K562 (cell line): ENCODE measurements at places on chromosomes 16 and 17.

- peak; percentile 38 for DNase-seq
These were observed 2.7 kb upstream of the ABCA3 start for GRCh38 chr16:2343211-2343610.

DNA sequence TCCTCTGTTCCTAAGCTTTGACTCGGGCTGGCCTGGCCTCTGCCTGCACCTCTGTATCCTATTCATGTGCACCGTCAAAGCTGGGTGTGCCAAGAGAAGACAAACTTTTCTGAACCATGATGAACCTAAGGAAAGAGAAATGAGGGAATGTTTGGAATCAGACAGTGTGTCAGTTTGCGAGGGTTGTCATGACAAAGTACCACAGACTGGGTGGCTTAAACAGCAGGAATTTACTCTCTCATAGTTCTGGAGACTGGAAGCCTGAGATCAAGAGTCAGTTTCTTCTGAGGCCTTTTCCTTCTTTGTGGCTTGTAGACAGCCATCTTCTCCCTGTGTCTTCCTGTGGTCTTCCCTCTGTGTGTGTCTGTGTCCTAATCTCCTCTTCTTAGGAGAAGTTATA, 129.0 kb downstream of the KATNIP start:
- DNase-seq = no peak

DNA sequence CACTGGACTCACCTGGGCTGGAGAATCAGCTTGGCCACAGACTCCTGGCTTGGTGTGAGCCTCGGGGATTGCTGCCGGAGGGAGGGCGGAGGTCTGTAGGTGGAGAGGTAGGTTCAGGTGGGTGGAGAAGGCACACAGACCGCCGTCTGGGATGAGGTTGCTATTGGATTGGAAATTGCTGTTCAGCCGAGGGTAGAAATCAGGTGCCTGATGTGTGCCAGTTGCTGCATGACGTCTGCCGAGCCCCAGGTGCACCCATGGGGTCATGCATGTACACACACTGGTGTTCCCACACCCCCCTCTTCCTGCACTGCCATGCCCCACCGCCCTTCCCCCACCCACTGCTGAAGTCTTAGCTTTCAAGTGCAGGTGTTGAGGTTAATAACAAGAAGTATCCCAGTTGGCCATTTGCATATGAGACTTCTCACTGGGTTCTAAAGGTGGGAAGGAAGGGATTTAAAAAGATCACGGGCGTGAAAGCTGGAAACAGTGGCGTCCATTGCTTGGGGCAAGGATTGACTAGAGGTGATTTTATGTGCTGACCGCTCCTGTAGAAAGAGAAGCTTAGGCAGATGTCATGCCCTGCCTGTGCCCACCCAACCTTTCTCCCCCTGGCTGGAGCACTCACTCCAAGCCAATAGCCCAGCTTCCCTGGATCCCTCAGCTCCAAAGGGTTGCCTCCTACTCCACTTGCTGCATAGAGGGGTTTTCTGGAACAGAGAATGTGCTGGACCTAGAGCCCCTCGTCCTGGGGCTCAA, 193.6 kb downstream of the CCDC182 start:
- DNase-seq = no peak

GRCh38 chr17:58412961-58413586, 4.3 kb downstream of the RNF43 start:
- DNase-seq = peak; percentile 54

DNA sequence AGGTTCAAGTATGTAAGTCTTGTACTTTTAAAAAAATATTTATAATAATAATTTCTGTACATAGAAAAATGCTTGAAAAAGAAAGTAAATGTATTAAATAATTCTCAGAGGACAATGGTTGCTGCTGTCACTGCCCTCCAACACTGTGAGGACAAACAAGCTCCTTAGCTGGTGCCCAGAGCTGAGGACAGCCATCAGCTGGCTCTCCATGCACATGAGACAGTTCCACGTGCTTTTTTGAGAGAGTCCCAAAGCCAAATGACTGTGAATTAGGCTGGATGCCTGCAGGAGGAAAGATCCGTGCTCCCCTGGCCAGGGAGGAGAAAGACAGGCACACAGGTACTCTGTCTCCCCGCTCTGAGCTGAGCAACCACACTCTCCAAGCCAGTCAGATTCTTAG, 115.5 kb upstream of the IRX5 start:
- DNase-seq = no peak

DNA sequence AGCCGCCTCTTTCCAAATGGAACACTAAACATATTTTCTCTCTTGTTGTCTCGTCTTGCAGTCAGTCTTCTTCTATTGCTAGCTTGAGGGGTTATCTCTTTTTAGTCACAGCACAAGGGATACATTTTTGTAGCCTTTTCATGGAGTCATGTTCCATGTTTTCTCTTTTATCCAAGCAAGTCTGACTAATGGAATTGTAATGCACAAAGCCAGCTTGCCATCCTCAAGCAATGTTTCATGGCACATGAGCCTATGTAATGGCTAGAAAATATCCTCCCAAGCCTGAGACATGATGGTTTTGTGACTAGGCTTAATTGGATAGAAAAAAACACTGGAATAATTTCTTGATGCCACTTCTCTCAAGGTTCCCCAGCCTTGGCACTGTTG, 414.6 kb upstream of the GOT2 start:
- DNase-seq = no peak

- no peak for DNase-seq
These were observed 11.5 kb upstream of the TPPP3 start for GRCh38 chr16:67404740-67405226.

DNA sequence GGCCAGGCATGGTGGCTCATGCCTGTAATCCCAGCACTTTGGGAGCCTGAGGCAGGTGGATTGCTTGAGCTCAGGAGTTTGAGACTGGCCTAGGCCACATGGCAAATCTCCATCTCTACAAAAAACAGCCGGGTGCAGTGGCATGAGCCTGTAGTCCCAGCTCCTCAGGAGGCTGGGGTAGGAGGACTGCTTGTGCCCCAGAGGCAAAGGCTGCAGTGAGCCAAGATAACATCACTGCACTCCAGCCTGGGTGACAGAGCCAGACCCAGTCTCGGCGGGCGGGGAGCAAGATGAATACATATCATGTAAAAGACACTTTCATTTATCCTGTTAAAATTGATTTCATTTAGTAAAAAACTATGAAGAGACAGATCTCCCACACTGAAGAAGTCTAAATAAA, 54.6 kb downstream of the CREBBP start:
- DNase-seq = no peak

DNA sequence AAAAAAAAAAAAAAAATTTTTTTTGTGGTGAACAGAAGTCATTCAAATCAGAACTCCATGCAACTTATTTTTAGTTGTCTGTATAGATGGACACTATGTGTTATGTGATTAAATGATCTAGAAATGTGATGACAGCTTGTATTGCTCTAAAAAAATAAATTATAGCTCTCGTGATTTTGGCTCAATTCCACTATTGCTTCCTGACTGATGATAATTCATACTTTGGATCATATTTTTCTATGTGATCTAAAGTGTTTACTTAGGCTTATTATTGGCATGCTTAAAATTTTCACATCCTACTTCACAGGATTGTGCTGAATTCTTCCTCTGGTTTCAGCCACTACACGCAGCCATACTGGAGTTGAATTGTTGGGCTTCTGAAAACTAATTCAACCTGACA, 76.8 kb downstream of the RPGRIP1L start:
- no peak for DNase-seq

DNA sequence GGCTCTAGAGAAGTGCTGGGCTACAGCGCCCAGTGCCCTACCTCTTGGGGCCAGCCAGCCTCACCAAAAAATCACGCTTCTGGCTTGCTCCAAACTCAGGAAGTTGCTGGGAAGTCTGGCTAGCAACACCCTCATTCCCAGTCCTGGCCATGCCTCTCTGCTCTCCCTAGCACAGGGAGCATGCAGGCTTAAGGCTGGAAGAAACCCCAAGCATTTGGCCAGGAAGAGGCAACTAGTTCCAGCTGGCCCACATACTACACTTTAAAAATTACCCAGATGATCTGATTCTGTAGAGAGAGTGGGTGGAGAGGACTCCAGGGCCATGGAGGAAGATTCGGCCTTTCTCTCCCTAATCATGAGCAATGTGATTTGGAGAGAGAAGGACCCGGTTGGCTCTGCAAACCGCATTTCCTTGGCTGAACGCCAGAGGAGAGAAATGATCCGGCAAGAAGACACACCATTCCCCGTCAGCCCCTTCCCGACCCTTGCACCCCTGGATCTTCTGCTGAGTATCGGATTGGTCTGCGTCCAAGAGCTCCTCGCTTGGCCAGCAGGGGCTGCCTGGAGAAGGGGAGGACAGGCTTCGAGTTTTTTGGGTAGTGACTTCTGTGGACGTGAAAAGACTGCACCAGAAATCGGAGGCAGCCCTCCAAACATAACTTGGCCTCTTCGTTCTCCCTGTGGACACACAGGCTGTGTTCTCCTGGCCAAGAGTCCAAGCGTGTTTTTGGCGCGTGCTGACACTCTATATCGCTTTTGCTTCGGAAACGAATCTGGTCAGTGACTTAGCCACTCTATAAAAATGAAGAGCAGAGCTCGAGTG, 406.3 kb downstream of the WWOX start:
- DNase-seq = no peak

DNA sequence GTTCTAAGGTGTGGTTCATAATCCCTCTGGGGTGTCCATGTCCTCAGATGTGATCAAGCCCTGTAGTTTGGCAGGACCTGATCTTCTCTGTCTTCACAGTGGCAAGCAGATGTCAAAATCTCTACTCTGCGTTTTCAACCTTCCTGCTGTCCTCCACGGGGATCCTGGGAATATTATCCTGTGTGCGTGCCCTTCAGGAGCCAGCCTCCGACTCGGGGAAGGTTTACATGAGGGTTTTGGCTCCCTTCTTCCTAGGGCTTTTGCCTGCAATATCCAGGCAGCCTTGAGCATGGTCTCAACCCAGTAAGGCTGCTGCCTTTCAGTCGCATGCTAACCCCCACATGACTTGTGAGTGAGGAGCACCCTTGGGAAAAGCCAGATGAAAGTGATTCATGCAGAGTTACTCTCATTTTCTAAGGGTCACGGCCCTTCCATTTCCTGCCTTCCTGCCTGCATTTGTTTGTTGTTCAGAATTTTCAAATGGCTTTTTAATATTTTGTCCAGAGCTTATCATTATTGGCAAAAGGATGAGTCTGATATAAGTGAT, 202.2 kb upstream of the CHMP6 start:
- no peak for DNase-seq

- DNase-seq = no peak
These were observed 660 bp downstream of the RBBP6 start for GRCh38 chr16:24539850-24540601.

- DNase-seq = no peak
These were observed 651.4 kb upstream of the GOT2 start for GRCh38 chr16:59385491-59385890.

DNA sequence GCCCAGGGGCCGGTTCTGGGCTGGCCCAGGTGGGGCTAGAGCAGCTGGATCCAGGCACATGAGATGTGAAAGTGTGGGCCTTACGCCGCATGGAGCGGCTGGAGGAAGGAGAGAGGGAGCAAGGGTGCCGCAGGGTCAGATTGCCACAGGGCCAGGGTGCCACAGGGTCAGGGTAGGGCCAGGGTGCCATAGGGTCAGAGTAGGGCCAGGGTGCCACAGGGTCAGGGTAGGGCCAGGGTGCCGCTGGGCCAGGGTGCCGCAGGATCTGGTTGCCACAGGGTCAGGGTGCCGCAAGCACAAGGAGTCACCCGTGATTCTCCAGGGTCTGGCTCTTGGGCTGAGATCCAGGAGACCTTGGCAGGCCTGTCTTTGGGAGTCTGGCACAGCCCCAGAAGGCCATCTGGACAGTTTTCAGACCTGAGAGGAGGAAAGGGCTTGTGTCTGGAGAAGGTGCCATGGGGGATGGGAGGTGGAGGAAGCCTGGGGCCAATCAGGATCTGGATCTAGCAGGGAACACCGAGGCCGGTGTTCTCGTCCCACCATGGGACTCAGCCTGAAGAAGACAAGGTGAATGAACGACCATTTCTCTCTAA, 13.1 kb upstream of the LASP1NB start:
- peak; percentile 5 for DNase-seq

DNA sequence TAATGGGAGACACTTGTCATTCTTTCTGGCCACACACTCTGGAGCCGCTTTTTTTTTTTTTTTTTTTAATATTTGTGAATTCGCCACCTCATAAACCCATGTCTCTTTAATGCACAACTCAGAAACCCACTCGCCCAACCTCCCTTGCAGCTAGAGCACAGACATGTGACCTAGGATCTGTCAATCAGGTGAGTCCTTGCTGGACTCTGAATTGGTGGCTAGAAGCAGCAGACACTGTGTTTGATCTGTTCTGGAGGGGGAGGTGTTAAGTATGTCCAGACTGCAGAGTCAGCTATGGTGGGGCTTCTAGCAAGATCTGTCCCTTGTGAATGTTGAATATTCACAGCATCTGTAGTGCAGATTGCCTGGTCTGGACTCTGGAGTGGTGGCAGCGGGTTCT, 112.1 kb downstream of the PRKCB start:
- peak; percentile 45 for DNase-seq

- DNase-seq = peak; percentile 30
These were observed 52.0 kb downstream of the SREBF1 start for GRCh38 chr17:17784657-17785267.

GRCh38 chr17:76151896-76152454, 10.9 kb upstream of the FOXJ1 start:
- DNase-seq = no peak

DNA sequence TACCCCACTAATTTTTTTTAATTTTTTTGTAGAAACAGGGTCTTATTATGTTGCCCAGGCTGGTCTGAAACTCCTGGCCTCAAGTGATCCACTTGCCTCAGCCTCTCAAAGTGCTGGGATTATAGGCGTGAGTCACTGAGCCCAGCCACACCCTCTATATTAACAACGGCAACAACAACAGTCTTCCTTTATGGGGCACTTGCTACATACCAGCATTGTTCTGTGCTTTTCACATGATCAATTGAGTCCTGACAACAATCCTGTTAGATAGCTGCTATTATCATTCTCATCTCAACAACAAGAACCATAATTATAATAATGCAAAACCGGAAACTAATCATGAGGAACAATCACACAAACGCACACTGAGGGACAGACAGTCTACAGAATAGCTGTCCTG, 12.6 kb upstream of the ARL5C start:
- DNase-seq = no peak

DNA sequence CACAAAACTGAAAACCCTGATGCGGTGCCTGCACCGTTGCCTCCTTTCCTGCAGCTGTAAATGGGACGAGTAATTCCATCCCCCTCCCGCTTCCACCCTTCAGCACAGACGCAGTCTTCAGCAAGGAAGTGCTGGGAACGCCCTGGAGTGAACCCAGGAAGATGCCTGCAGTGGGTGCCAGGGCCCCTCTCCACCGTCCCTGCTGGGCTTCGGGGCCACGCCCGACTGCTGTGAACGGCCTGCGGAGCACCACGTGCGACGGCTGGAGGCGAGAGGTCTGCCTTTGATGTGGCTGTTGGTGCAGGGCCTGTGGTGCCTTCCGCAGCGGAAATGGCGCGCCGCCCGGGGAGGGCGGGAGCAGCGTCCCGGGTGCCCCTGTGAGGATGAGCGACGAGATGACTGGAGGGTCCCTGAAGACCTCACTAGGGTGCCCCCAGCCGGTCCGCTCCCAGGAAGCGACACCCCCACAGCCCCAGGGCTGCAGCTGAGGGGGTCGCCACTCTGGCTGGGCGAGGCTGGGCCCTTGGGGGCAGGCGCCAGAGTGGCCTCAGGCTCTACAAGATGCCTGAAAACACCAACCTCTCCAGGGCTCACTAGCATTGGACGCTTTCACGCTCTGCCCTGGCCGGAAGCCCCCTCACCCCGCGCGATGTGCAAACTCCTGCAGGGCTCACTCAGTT, 749 bp upstream of the MC1R start:
- peak; percentile 53 for DNase-seq

- DNase-seq = peak; percentile 78
These were observed 3.7 kb downstream of the GUCY2D start for GRCh38 chr17:8005967-8006730.
